ENCODE measurements at places on chromosomes 3 and 15.
A peak's percentile ranks its signal among the peaks of the same experiment; 100 is the strongest.

- DNase-seq: no peak
Measured at GRCh38 chr15:75138016-75138999, 63.4 kb upstream of the C15orf39 start.

DNA sequence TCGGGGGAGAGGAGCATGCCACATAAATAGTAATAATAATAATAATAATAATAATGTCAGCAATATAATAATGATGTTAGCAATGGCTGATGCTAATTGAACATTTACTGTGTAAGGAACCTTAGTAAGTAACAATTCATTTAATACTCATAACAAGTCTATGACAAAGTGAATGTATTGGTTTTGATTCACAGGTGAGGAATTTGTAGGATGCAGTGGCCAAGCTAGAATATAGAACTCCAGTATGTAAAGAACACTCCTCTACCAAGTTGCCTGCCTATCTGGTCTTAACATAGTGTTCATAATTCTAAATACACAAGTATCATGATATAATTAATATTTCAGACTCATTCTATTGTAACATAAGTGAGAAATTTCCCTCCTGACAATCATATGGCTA, 1016.5 kb downstream of the ROBO1 start:
- DNase-seq: no peak

GRCh38 chr3:29183346-29184087, 97.4 kb upstream of the RBMS3 start:
- no peak for DNase-seq

DNA sequence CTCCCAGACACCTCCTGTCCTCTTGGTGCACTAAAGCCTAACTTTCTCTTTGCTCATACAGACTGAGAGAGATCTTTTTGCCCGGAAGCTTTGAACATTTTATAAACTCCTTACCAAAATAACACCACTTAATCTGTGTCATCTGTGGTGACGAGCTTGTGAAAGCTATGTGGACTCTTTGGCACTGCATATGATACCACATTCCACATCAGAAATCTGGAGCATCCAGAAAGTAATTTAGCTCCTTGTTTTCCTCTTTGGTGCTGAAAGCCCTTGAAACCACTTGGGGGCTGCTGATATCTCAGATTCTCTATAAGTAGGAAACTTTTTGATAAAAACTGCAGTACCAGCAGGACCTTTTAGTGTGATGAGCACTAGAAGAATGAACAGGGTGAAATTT, 128.3 kb downstream of the ALCAM start:
- DNase-seq: no peak

- DNase-seq: no peak
Measured at GRCh38 chr3:129365296-129366136, 62.9 kb downstream of the EFCAB12 start.

DNA sequence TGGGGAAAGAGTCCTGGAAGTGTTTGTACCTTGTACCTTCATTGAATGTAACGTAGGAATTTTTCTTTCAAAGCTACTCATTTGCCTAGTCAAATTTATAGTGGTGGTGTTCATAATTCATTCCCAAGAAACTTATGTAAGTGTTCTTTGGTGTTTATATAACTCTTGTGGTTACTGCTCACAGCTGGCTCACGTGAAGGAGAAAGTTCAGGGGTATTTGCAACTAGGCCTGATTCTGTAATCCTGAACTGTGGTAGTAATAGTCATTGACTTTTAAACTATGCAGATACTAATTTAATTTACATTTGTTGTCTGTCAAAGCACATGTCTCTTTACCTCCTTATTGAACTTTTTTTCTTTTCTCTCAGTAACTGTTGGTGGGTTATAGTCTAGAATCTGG, 50.5 kb upstream of the TEX264 start:
- DNase-seq: no peak

DNA sequence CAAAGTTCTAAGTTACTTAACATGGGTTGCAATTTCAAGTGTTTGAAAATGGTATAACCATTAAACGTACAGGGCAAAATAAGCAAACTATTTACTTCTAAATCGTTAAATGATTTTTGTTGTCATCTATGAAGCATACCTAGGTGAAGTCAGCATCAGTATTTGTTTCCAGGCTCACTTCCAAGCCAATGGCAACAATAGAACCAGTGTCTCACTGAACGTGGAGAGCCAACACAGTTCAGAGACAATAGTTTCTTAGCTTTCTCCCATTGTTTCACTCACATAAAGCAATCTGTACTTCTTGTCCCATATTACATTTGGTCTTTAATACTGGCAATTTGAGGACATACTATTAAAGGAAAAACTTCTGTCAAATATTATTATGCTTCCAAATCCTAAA, 397.2 kb downstream of the MECOM start:
- no peak for DNase-seq

- no peak for DNase-seq
Measured at GRCh38 chr15:69629631-69630161, 177.1 kb downstream of the RPLP1 start.

- DNase-seq: peak; percentile 93
Measured at GRCh38 chr3:39383881-39384664, 903 bp downstream of the SLC25A38 start.

DNA sequence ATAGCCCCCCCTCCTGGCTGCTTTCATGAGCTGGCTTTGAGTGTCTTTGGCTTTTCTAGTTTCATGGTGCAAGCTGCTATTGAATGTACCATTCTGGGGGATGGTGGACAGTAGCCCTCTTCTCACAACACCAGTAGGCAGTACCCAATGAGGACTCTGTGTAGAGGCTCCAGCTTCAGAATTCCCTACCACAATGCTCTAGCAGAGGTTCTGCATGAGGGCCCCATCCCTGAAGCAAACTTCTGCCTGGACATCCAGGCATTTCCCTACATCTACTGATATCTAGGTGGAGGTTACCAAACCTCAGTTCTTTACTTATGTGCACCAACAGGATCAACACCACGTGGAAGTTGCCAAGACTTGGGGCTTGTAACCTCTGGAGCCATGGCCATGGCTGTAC, 1742.9 kb downstream of the SI start:
- DNase-seq: no peak

DNA sequence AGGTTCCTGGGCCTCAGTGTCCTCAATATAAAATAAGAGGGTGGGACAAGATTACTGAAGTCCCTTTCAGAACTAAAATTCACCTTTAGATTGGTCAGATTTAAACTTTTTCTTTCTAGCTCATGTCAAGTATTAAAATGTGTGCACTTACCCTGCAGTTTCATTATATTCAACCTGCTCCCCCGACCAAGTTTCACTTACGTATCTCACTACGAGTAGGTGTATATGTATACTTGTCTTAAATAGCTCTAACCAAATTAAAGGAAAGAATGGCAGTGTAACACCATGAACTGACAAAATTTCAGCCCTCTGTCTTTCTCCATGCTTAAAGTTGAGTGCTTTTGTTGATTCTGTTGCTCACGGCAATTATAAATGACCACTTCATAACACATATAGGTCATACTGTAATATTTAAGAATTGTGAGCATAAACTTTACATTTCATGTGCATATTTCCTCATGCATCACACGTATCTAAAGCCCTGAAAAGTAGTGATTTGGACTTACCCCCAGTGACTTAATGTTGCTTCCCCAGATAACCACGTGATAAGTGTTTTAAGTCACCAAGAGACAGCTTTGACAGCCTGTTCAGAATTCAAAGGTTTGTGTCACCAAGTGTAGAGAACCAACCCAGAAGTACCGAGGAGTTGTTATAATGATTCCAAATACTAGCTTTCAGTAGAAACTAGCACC, 70.0 kb downstream of the PGPEP1L start:
- no peak for DNase-seq

DNA sequence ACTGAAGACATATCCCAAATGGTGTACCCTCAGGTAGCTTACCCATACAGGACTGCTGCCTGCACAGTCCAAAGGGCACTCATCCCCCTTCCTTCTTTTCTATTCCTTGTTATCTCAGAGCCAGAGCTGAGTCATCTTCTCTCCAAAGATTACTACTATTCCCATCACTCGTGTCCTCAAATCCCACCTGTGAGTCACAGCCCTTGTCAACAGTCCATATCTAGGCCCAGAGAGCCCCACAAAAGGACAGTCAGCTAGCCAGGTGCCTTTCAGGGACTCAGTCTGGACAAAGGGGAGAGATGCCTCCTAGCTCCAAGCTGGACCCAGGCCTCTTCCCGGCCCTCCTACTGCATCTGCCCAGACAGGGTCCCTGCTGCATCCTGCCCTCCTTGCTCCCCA, 11.0 kb downstream of the PARP16 start:
- DNase-seq: peak; percentile 15

GRCh38 chr3:53144862-53145712, 14.9 kb upstream of the RFT1 start:
- no peak for DNase-seq

- no peak for DNase-seq
Measured at GRCh38 chr3:114519415-114519814, 225.6 kb downstream of the TIGIT start.

GRCh38 chr3:11477407-11477911, 166.3 kb downstream of the VGLL4 start:
- DNase-seq: peak; percentile 64

- peak; percentile 54 for DNase-seq
Measured at GRCh38 chr3:186540221-186540834, 3.9 kb downstream of the CRYGS start.

DNA sequence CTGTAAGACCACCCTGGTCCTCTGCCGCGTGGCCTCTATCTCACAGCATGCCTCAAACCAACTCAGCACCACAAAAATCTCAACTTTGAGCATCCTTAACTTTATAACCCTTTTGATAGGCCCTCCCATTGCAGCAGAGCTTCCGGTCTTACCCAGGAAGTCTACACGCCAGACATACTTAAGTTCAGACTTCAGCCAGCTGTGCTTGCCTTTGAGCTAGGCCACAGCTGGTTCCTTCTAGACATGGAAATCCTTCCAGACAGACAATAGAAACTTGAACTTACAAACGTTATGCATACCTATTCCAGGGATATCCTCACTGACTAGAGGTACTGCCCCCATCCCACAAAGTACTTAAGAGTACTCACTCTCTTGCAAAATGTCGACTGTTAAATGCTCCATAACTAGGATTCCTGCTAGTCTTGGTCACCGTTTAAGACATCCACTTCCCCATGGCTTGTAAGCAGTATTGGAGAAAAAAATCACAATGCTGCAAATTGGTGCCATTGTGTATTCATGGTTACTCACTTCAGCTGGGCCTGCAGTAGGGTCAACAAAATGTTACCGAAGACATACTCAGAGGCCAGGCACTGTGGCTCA, 183.5 kb downstream of the TBL1XR1 start:
- no peak for DNase-seq

DNA sequence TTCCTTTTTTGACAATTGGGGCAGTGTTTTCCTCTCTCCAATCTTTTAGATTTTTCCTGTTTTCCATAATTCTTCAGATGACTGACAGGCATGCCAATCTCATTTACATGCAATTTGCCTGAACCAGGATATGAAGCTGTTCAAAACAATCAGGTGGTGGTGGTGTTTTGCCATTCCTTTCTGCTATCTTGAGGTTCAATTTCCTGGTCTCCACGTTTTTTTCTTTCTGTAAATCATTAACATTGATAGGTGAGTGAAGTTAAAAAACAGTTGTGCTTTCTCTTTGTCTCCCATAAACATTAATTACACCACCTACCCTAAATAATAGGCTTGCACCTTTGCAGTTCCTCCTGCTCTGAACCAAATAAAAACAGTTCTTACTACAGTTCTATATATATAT, 49.1 kb downstream of the C2CD4A start:
- no peak for DNase-seq

GRCh38 chr3:66381626-66382025, 119.2 kb downstream of the LRIG1 start:
- no peak for DNase-seq

DNA sequence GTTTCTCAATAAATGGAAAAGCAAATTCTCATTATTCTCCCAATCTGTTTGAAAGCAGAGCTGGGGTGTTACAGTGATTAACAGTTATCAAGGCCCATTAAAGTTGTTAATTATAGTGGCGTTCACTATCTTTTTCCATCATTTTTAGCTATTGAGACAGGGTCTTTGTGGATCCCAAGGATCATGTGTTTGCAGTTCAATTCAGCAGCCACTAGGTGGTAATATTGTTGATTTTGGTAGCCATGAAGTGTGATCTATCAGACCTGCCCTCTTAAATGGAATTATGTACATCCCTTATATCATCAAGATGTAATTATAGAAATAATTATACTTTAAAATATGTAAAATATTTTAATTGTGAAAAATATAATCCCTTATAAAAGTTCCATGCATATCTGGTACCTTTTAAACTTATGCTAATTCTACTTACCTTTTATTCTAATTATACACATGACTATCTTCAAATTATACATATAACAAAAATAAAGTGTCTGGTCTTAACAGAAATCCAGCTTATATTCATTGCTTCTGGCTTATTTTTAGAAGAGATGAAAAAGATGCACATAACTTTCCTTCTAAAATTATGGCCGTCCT, 126.4 kb downstream of the GREM1 start:
- DNase-seq: no peak

GRCh38 chr3:707041-707440, 385.8 kb upstream of the CNTN6 start:
- no peak for DNase-seq

GRCh38 chr3:184229394-184230080, at the start of gene VWA5B2:
TSS of gene VWA5B2 (plus strand) at chr3:184229585. CDS start at chr3:184230529, 944 bp downstream.
- DNase-seq: peak; percentile 71

GRCh38 chr3:44013967-44014366, 227.7 kb upstream of the TOPAZ1 start:
- no peak for DNase-seq

DNA sequence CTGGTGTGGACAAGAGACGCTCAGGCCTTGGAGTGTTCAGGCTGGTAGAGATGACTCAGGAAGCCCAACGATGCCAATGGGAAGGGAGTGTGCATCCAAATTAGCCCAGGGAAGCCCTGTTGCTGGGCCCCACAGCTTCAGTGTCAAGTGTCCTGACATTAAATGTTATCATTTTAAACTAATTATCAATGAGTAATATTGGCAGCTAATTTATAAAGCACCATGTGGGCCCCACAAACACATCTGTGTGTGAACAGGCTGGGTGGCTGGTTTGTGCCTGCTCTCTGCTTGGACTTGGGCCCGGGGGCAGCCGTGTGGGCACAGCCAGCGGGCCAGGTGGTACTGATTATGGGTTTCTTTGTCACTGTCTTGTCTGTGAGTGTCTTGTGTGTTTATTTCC, 15.0 kb downstream of the FBLN2 start:
- peak; percentile 43 for DNase-seq

DNA sequence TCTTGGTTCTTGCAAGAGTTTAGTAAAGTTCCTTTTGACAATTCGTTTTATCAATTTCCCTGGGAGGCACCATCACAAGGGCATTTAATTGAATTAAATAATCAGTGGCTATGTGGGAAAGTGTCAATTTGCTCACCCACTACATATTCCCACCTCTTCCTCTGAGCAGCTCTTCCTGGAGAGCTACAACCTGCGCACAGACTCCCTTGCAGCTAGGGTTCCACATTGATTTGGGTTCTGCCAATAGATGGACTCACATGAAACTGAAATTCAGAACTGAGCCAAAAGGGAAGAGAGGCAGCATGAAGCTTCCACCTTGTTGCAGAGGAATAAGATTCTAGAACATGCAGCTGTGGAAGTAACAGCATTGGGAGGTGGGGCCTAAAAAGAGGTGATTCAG, 94.8 kb downstream of the TLE3 start:
- DNase-seq: no peak
